ENCODE measurements at places on chromosomes 7 and 10. TPM values are rescaled to one million over a fixed set of nuclear protein-coding genes. Genes with fewer than 3 reads are reported as not detected.

GRCh38 chr10:338171-339037 lies 203.1 kb downstream of the ZMYND11 start:
- H3K36me3 ChIP-seq, result peaks cover 30% of the 10 kb centered on the region
- DNase-seq, result no peak

DNA sequence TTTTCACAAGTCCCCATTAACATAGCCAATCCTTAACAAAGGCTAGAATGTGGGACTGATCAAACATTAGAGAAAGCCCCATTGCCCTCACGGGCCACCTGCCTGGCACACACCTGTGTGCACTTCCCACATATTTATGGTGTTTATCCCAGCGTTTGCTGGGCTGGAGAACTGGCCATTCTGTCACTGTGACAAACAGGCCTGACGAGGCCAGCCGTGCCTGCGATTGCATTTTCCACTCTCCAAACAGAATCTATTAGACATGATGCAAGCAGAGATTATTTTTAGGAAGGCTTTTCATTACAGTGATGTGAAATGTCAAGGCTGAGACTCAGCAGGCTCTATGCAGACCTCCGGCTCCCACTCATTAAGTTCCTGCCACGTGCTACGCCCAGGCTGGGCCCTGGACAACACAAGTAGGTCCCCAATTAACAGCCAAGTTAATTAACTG lies 20.4 kb downstream of the PTPRN2 start:
- no peaks in the 10 kb centered on the region for H3K36me3 ChIP-seq
- H3K4me3 ChIP-seq, result no peak overlapping the region
- no peak overlapping the region for H3K27ac ChIP-seq

GRCh38 chr7:77910124-77910523 lies 111.6 kb downstream of the PHTF2 start:
- no peaks in the 10 kb centered on the region for H3K27me3 ChIP-seq
- no peak overlapping the region for H3K27ac ChIP-seq
- H3K4me3 ChIP-seq, result no peak overlapping the region
- no peak for DNase-seq
- H3K4me1 ChIP-seq, result peaks cover 13% of the 10 kb centered on the region
- peaks cover 14% of the 10 kb centered on the region for H3K36me3 ChIP-seq

DNA sequence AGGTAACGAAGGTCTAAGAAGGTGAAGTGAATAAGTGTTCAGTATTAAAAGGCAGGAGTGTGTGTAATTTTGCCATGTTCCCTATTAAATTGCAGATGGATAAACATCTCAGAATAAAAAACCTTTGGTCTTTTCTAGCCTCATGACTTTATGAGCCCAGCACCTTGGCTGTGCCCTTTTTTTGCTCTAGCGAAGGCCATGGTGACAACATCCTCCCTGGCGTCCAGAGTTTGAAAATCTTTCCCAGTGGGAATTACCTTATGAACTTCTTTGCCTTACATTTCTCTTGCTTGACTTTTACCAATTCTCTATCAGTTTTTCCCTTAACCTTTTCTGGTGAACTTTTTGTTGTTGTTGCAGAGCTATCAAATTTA lies 368.2 kb upstream of the BMPER start:
- no peak for DNase-seq
- no peak overlapping the region for H3K4me3 ChIP-seq
- H3K36me3 ChIP-seq, result no peaks in the 10 kb centered on the region
- no peak overlapping the region for H3K27ac ChIP-seq
- no peaks in the 10 kb centered on the region for H3K27me3 ChIP-seq

Gene OPN1SW
- total RNA-seq, result not detected

Gene FGFBP3
- 0.33 TPM for total RNA-seq

DNA sequence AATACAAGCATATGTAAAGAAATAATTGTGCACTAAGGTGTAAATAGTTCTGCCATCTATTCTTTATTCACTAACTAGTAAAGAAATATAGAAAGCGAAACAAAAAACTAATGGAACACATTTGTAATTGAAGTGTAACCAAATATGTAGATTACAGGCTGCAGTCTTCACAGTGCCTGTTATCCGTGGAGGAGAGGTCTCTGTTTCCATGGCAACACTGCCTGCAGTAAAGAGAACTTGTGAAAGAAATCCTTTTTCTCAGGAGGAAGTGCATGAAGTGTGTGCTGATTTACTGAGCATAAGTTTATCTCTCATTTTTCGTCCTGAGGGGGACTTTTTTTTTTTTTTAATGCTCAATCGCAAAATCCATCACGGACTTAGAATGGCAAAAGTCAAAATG lies 102.5 kb downstream of the APBB1IP start:
- H3K4me1 ChIP-seq, result no peaks in the 10 kb centered on the region
- no peak overlapping the region for H3K27ac ChIP-seq
- H3K4me3 ChIP-seq, result no peak overlapping the region
- DNase-seq, result no peak

Gene PAPOLB
- 0.10 TPM for total RNA-seq

Measured in gastrocnemius medialis (tissue), 4 donors.